ENCODE measurements at places on chromosomes 3 and 15.

DNA sequence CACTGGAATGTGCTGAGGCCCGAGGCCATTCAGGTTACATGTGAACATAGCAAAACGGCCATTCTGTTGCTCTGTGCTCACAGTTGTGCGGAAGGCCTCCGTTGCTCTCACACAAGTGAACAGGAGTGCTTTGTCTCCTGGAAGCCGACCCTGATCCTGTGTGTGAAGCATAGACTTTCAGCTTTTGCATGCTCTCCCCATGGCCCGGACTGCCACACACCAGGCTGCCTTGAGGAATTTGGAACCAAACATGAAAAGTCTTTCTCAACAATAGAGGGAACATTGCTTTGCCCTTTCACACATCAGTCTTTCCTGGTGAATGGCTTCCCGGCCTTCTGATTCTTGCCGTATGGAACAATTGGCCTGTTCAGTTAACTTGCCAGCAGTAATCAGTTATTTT, 154.8 kb upstream of the LRIG1 start:
- no peak for DNase-seq

DNA sequence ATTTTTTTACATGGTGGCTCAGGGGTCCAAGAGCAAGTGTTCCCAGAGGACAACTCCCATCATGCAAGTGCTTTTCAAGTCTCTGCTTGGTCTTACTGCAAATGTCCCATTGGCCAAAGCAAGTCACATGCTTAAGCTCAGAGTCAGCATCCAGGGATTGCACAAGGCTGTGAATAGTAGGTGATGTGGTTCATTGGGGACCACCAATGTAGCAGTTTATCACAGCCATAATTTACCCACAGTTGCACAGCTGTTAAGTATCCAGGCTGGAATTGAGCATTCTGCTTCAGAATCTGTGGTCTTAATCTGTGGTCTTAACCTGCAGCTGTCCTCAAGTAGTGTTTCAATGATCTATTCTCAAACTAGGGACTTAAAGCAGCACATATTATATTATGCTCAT, 71.4 kb upstream of the PLCL2 start:
- DNase-seq: no peak

GRCh38 chr15:75229191-75230015, 27.7 kb downstream of the C15orf39 start:
- peak; percentile 2 for DNase-seq

DNA sequence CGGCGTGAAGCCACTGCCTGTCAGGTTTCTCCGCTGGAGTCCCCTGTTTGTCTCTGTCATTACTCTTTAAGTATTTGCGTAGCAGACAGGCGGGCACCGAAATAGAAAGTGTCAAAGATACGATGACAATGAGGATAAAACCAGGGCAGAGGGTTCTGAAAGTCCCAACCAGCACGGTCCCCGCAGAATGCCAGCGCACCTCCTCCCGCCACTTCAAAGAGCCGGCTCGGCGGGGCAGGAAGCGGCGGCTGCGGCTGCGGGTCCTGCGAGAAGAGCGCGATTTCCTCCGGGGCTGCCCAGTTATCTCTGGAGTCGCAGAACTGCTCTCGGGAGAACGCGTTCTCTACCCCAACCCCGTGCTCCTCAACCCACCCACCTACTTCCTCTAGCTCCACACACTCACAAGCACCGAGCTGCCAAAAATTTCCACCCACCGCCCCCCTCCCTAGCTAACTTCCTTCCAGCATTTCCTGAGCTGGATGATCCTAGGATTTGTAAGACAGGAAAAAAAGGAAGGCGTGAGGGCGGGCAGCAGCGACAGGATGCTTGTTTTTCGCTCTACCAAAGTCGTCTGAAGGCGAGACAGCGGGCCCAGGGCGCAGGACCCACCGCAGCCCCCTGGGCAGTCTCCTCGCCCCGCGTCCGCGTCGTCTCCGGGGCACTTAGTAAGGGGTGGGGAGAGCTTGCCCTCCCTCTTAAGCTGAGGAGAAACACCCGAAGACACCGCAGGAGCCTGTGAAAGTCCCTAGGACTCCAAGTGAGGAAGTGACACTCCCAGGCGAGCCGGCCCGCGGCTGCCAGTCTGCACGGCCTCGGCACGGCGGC, at the start of gene ARHGAP31:
TSS of gene ARHGAP31 (plus strand) at position 513 of the 825 bp plus-strand sequence. CDS start 522 bp downstream, outside the sequence.
- peak; percentile 21 for DNase-seq

DNA sequence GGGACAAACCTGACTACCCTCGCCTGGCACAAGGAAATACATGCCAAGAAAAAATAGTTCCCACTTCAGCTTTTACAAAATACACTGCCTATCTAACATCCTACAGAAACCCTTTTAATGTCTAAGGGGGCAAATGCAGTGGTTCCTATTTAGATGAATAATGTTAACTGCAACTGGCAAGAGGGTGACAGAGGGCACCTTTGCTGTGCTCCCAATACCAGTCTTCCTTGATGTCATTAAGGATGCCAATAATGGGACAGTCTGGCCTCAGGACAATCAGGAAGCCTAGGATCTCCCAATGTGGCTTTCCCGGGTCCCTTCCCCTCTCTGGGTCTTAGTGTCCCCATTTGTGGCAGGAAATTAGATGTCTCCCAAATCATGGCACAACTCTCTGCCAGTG, 13.9 kb downstream of the CSRNP1 start:
- no peak for DNase-seq

DNA sequence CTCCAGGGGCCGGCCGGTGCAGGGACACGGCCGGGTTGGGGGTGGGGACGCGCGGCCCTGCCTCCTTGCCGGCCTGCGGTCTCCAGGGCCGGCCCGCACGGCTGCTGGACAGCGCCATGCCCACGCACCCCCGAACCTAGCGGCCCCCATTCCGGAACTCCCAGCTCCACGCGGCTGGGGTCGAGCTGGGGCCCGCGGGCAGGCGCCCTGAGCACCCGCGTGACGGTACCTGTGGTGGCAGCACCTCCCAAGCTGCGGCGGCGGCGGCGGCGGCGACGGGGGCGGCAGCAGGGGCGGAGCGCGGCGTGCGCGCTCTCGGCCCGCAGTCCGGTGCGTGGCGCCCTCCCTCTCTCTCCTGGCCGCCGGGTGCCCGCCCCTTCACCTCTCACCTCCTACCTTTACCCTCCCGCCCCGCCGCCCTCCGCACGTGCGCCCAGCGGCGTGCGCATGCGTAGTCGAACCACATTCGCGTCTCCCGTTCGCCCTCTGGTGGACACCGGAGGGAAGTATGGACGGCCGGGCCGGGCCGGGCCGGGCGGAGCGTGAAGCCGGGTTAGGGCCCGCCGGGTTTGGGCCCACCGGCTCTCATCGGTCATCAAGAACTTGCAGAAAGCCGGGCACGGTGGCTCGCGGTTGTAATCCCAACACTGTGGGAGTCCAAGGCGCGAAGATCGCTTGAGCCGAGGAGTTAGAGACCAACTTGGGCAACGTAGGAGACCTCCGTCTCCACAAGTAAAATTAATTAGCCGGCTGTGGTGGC, at the start of gene SCAP:
TSS of gene SCAP (minus strand) at position 372 of the 760 bp plus-strand sequence. CDS start 32,948 bp downstream, outside the sequence.
- DNase-seq: peak; percentile 17

DNA sequence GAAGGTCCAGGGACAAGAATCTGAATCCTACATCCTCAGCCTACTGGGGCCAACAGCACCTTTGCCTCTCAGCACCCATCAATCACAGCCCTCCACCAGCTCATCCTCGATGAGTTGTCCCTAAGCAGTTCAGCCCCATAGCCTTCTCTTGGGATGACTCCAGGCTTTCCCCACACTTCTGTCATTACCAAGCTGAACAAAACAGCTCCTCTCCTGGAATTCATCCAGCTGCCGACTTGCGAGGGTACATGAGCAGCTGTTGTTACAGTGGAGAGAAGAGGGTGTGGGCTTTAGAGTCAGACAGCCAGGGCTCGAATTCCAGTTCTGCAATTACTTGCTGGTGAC, 69.0 kb upstream of the THBS1 start:
- no peak for DNase-seq

DNA sequence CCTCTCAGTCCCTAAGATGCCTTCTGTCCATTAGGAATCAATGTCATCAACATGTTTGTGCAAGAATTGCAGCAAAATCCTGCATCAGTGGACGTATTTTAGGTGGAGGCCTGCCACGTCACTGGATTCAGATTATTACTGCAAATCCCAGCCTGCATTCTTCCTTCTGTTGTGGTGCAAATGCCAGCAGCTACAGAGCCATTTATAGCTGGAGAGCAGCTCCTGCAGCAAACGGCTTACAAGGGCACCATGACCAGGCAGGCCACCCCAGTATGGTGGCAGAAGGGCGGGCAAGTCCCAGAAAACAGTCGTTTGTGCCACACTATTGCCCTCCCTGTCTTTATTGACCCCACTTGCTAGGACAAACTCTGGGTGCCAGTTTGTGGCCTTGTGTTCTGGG, 74.7 kb downstream of the SNRK start:
- DNase-seq: no peak

- no peak for DNase-seq
Observed at GRCh38 chr3:156599089-156599874, 44.4 kb upstream of the SSR3 start.

- DNase-seq: no peak
Observed at GRCh38 chr3:36730966-36731365, 33.4 kb downstream of the DCLK3 start.

DNA sequence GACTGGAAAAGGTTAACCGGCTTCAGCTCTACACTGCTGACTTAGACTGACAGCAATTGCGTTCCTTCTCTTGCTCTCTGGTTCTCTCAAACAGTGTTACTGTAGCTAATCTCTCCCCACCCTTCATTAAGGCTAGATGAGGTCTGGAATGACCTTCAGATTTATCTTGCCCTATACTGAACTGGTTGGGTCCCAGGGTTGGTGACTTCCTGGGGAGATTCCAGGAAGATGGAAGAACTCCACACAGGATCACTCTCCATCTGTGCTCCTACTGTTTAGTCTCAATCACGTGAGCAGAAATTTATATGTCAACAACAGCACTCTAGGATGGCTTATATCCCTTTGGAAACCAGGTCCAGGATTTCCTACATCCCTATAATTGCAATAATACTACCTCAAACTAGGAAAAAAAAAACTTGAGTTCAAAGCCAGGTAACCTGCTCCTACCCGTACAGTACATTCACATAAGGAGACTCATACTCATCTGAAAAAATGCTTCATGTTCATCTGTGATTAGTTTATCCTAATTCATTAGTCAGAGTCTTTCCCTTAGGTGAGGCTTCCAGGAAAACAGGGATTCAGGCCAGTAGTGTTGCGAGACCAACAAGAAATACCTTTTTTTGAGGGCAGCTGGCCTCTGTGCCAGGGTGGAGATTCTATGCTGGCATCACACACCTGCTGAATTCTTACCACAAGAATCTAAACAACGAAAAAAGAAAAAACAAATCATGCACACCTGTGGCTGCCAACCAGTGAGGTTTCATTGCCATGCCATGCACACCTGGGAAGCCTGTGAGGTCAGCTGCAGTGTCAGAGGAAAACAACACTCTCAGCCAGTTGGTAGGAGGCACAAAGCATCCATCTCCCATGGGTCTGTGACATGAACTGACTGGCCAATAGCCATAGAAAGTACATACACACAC, 297.3 kb downstream of the MECOM start:
- DNase-seq: no peak

- no peak for DNase-seq
Observed at GRCh38 chr3:129599073-129599472, 7.4 kb downstream of the PLXND1 start.

GRCh38 chr3:97706226-97706625, 58.3 kb upstream of the ARL6 start:
- no peak for DNase-seq
